ENCODE measurements at places on chromosomes 1 and 21. TPM values are rescaled to one million over a fixed set of nuclear protein-coding genes. Genes with fewer than 3 reads are reported as not detected.

CR1 gene
- 12.0 TPM for total RNA-seq

BNIPL gene
- 2.5 TPM for total RNA-seq

LRRC38 gene
- total RNA-seq: not detected

CCDC17 gene
- total RNA-seq: 9.5 TPM

CORT gene
- 1.1 TPM for total RNA-seq

DHX9 gene
- 29.5 TPM for total RNA-seq

PM20D1 gene
- total RNA-seq: not detected

MNDA gene
- total RNA-seq: 1.4 TPM

UTS2 gene
- total RNA-seq: not detected

CELA3A gene
- not detected for total RNA-seq

PPIAL4G gene
- not detected for total RNA-seq

TUFT1 gene
- total RNA-seq: 26.5 TPM

AVPR1B gene
- total RNA-seq: not detected

S100A3 gene
- total RNA-seq: not detected

Measured in transverse colon (tissue), 4 donors.